ENCODE measurements at places on chromosomes 16 and 17. TPM values are rescaled to one million over a fixed set of nuclear protein-coding genes. Genes with fewer than 3 reads are reported as not detected.

DNA sequence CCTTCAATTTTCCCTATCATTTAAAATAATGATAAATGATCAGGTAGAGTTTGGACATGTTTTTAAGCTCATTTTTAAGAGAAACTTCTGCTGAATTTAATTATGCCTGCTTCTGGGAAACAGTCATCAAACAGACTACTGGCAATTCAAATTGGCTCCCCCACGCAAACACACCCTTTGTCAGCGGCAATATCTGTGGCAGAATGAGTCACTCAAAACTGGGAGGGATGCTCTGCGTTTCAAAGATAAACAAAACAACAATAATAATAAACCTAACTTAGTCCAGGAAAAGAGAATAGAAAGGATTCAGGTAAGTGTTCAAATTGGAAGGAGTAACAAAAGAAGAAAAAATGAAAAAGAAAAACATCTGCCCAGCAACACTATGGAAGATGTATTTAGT is 108.1 kb upstream of the ERCC4 start:
- no peak for DNase-seq

DNA sequence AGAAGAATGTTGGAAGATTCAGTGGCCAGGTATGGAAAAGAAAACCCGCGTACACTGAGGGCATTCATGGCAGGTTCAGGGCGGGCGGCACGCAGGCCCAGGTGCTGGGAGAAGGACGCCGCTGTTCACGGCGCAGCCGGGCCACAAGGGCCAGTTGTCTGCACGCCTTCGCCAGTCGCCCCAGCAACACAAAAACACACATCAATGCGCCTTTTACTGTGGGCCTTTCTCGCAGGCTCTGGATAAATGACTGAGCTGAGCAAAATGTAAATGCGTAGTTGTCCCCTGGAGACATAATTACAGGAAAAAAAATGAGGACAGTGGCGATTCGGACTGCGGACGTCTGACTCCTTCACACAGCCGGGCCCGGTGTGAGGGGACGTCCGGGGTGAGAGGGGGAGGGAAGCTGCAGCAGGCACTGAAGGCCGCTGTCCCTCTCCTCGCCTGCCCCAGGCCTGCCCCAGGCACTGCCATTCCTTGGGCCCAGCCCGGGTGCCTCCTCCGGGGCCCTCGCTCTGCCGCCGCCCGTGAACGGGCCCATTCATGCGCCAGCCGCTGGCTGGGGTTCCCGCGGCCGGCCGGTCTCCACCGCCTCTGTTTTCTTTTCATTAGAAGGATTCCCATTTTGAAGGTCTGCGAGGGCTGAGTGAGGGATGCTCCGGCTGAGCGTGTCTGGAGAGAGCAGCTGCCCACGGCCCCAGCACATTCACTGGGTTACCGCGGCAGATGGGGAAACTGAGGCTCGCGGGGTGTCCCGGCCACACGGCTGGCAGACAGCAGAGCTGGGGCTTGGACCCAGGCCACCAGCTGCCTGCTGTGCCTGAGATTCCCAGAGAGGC is 6.5 kb upstream of the ZNF469 start:
- no peak for DNase-seq

DNA sequence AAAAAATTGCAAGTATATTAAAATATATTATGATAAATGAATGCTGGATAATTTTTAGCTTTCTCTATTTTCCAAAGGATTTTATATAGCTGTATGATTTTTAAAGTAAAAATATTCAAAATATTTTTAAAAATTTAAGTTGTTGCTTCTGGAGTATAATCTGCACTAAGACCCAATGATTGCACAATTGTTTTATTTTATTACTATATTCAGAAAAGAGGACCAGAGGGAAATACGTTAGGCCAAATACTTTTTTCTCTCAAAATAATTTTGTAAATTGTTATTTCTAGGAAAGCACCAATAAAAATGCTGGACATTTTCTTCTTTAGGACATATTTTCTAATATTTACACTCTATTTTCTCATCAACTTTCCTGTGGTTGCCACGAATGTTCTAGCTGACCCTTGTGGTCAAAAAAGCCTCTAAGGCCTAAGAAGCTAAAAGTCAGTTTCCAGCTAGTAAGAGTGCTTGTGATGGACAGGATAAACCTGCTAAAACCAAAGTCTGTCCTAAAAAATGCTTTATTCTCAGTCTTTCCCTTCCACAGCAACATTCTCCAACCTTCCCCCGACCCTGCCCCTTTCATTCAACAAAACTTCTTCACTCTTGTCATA is 31.2 kb downstream of the MMD start:
- DNase-seq, result no peak

The KRTAP1-1 gene
- total RNA-seq, result not detected

The MYH13 gene
- not detected for total RNA-seq

The SLC2A4 gene
- total RNA-seq, result 1.9 TPM

The DNAAF1 gene
- total RNA-seq, result under 0.01 TPM

Measured in hematopoietic multipotent progenitor cell (in vitro differentiated cells).